ENCODE measurements at places on chromosomes 2 and 18.

DNA sequence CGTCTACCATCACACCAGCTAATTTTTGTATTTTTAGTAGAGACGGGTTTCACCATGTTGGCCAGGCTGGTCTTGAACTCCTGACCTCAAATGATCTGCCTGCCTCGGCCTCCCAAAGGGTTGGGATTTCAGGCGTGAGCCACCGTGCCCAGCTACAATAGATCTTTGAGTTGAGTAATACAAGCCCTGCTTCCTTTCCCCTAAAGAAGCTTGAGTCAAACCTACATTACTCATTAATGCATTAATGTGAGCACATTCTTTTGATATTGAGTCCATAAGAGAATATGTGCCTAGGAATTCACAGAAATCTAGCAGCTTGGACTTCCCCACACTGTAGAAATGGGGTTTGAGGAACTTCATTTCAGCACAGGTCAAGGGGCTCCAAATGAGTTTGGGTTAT is 39.6 kb downstream of the PSMG2 start:
- no peak for DNase-seq

DNA sequence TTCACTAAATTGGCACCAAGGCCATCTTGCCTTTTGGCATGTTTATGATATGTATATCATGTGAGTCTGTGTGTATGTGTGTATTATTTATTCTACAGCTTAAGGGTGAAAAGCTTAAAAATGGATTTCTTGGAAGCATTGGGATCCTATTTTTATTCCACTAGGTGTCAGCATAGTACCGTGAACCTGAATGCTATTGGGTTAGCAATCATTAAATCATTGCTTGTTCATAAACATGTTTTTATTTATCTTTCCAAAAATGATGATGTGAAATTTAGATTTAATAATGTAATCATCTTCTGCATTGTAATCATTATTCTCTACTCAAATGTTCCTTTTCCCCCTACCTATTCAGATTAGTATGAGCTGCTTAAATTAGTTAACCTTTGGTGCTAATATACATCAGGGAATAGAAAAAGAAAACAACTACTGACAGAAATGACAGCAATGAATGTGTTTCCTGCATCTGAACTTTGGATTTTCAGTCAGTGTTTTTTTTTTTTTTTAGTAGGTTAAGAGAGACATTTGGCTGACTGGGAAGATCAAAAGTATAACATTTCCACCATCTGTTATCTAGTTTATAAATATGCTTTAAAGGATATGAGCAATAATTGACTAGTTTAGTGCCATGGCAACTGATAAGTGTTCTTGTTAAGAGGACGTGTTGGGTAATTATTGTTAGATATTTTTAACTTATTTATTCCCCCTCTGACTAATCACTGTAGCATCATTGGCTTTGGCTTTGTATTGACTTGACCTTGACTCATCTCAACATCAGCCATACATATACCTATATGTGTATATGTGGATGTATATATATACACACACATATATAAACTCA is 14.1 kb upstream of the ZSWIM2 start:
- no peak for DNase-seq

- no peak for DNase-seq
Measured at GRCh38 chr18:54251606-54252390, 17.5 kb upstream of the POLI start.

DNA sequence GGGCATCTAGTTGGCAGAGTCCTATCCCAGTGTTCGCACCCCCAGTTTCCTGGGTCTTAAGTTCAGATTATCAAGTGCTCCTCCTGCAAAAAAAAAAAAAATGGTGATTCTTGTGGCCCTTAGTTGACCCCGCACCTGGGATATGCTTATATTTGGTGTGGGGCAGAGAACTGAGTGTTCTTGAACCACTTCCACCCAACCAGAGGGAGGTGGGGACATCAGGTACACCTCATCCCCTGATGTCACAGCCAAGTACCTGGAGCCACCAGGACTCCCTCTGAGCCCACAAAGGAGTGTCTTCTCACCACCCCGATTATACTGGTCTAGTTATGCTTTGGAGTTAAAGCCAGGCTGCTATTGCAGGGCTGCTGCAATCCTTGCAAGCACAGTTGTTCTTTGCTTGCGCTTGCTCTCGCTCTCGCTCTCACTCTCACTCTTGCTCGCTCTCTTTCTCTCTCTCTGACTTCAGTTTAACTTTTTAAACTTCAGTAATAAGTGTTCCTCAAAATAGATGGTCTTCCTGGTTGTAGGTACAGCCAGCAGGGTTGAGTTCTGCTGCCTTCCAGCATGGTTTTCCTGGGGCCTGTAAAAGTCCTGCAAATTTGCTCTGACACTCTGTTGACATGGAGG is 265.7 kb downstream of the NEDD4L start:
- no peak for DNase-seq

DNA sequence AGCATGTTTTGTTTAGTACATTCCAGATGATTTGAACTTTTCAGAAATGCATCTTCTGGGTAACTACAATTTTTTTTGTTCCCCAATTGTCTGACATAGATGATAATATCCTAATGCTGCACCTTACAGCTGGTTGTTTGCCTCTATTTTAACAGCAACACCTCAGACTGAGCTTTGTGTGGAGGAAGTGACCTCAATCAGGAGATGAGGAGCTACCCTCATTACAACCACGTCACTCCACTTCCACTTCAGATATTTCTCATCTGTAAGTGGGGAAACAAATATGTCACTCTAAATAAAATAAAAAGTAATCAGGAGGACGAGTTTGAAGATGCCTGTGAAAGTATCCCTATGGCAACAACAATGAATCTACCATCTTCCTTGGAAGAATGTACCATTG is 12.1 kb upstream of the SRSF7 start:
- DNase-seq: no peak

Measured in T-helper 22 cell (primary cell).